ENCODE measurements at places on chromosomes 12 and 14. TPM values are rescaled to one million over a fixed set of nuclear protein-coding genes. Genes with fewer than 3 reads are reported as not detected.

The SLC6A15 gene
- 0.29 TPM for total RNA-seq

DNA sequence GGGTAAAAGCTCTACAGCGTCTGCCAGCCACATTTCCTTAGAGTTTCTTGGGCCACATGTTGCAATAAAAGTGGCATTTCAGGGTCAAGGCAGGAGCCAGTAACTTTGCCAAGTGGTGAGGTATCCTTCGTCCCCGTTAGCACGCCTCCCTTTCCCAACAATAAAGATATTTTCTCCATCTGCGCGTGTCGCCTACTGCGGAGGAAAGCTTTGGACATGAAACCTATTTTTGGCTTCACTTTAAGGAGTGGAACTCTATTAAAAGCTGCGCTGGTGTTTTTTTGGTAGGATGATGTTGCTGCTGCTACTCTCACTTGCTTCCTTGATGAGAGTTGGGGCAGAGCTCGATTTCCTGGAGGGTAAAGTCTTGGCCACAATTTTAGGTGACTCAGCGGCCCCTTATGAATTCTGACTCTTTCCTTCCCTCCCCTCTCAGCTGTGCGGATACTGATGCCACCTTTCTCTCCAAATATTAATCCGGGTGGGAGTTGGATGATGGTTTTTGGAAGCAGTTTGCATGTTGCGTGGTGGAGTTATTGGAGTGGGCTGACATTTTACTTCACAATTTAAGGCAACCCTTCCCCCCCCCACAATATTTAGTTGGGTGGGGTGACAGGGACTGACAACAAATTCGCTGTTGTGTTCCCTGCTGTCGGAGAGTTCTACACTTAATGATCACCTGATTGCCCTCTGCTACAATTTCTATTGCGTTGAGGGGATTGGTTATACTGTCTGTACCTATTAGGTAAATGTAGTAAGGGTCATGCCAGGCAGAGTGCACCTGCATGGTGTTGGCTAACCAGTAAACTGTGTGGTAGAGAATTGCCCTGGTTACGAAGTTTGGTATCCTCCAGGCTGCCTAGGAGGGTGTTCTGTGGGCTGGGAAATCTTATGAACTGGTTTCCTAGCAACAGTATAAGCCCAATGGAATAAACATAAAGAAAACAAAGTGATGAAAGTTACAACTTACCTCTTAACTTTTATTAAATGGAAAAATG is 1.1 kb downstream of the CCDC91 start:
- H3K4me3 ChIP-seq: peak overlapping the region; percentile 94
- no peaks in the 10 kb centered on the region for H3K27me3 ChIP-seq
- peaks cover 53% of the 10 kb centered on the region for H3K36me3 ChIP-seq
- DNase-seq: peak; percentile 52

DNA sequence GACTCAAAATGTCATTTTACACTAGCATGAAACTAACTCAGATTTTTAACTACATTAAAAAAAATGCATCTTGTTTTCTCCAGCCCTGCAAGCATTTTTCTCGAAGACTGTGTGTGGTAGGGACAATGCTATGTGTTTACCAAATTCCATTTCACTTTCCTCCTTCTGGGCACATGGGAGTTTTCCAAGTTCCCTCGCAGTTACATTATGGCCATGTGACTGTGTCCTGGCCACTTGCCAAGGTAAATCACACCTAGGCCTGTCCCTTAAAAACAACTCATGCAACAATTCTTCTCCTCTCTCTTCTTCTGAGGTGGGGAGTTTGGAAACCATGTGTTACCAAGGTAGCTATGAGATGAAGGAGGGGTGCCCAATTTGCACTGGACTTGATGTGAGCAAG is 108.7 kb downstream of the SYT10 start:
- H3K4me3 ChIP-seq: no peak overlapping the region
- no peak overlapping the region for H3K27ac ChIP-seq
- DNase-seq: no peak
- no peaks in the 10 kb centered on the region for H3K36me3 ChIP-seq
- H3K4me1 ChIP-seq: no peaks in the 10 kb centered on the region

DNA sequence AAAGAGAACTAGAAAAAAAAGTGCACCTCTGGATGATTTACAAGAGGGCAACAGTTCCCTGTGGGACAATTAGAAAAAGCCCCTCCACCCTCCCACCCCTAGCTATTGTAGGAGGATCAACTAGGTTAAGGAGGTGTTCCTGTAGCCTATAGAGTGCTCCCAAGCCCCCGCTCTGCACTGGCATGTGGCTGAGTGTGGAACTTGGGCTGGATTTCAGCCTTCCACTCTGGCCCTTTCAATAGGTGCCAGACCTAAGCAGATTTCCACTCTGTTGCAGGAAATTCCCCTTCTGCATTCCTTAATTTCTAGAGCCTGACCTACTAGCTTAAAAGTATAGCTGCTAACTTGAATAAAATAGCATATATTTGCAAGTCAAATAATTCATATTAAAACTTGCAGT is 2.8 kb downstream of the NFATC4 start:
- no peaks in the 10 kb centered on the region for H3K36me3 ChIP-seq
- H3K27me3 ChIP-seq: peaks cover 34% of the 10 kb centered on the region
- DNase-seq: no peak
- H3K4me3 ChIP-seq: no peak overlapping the region
- peaks cover 18% of the 10 kb centered on the region for H3K4me1 ChIP-seq

- H3K4me3 ChIP-seq: peak overlapping the region; percentile 96
- H3K27me3 ChIP-seq: peaks cover 21% of the 10 kb centered on the region
- peaks cover 87% of the 10 kb centered on the region for H3K36me3 ChIP-seq
- peaks cover 63% of the 10 kb centered on the region for H3K4me1 ChIP-seq
These were observed 4.1 kb downstream of the CLEC2D start for GRCh38 chr12:9673404-9674225.

DNA sequence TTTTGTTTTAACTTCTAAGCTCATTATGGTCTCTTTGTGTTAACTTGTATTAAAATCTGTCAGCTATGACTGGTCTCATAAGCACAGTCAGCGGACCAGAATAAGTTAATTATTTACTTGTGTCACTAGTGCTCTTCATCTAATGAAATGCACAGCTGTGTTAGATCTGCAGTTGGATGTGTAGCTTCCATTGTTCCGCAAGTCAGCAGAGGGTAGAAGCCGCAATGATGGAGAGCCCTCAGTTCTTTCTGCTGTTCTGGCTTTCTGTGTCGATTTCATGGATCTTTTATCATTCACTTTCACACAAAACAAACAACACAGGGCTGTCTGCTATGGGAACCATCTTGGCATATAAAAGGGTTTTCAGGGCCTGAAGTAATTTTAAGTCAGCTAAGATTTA is 89.3 kb upstream of the RFX4 start:
- H3K36me3 ChIP-seq: peaks cover 3% of the 10 kb centered on the region
- no peak for DNase-seq
- no peak overlapping the region for H3K27ac ChIP-seq
- no peaks in the 10 kb centered on the region for H3K4me1 ChIP-seq

DNA sequence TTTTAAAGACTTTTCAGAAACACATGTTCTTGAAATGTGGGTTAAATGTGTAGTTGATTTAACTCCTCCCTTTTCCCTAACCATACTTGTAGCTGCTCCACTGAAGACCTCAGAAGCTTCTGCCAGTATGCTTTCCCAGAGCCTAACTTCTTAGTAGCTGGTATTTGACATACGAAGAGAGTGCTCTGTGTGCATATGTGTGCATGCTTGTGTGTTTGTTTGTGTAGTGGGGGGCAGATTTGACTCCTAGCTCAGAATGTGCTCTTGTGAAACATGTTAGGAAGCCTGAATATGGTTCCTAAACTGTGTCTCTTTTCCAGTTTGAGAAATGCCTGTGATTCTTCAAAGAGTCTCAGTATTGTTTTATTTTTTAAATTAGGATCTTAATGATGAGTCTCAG is 420.4 kb downstream of the PCNX1 start:
- peak overlapping the region; percentile 35 for H3K27ac ChIP-seq
- H3K27me3 ChIP-seq: no peaks in the 10 kb centered on the region
- H3K4me1 ChIP-seq: peaks cover 82% of the 10 kb centered on the region

DNA sequence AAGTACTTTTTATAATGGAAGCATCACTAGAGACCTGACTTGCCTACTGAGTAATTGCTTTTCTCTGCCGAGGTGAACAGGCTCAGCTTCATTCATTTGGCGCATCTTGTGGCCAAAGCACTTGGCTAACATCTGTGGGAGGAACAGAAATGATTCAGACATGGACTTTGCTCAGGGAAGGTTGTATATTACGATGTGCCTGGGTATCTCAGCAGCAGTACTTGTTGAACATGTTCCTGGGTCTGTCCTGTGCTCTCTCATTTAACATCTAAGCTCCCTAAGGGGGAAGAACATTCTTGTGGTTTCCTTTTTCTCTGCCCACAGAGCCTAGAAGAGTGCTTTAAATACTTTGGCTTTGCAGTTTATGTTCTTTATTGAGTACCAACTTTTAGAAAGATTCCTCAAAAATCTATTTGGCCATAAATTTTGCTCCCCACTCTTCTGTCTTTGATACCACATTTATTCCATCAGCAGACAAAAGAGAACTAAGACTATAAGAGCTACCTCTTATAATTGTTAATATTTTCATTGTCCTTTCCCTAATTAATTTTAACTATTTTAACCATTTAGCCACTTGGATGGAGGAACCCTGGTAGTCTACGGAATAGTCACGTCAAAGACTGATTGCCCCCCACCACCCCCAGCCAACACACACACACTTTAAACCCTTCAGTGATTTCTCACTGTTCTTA is 101.2 kb upstream of the EGLN3 start:
- H3K27me3 ChIP-seq: peaks cover 22% of the 10 kb centered on the region
- H3K27ac ChIP-seq: no peak overlapping the region
- no peak overlapping the region for H3K4me3 ChIP-seq
- no peaks in the 10 kb centered on the region for H3K36me3 ChIP-seq

DNA sequence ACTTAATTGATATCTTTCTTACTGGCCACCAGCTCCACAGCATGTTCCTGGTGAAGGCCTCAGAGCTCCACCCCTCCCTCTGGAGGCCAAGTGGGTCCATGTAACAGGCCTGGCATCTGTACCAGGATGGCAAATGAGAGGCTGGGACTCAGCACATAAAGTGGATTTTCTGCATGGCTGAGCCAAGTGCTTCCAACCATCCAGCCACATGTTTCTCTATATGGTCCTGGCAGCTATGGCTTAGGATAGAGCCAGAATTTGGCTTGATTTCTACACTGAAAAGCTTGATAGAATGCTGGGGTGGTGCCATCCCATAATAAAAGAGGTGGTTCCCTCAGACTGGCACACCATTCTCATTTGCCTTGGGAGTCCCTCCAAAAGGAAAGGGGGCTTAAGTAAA is 94.1 kb downstream of the PAX9 start:
- H3K4me1 ChIP-seq: no peaks in the 10 kb centered on the region
- DNase-seq: no peak
- no peak overlapping the region for H3K27ac ChIP-seq
- no peaks in the 10 kb centered on the region for H3K27me3 ChIP-seq
- H3K4me3 ChIP-seq: no peak overlapping the region

Measured in activated naive CD8-positive, alpha-beta T cell treated with anti-CD3 and anti-CD28 coated beads for 36 hours (primary cell).